ENCODE measurements at places on chromosomes 7 and 10.

DNA sequence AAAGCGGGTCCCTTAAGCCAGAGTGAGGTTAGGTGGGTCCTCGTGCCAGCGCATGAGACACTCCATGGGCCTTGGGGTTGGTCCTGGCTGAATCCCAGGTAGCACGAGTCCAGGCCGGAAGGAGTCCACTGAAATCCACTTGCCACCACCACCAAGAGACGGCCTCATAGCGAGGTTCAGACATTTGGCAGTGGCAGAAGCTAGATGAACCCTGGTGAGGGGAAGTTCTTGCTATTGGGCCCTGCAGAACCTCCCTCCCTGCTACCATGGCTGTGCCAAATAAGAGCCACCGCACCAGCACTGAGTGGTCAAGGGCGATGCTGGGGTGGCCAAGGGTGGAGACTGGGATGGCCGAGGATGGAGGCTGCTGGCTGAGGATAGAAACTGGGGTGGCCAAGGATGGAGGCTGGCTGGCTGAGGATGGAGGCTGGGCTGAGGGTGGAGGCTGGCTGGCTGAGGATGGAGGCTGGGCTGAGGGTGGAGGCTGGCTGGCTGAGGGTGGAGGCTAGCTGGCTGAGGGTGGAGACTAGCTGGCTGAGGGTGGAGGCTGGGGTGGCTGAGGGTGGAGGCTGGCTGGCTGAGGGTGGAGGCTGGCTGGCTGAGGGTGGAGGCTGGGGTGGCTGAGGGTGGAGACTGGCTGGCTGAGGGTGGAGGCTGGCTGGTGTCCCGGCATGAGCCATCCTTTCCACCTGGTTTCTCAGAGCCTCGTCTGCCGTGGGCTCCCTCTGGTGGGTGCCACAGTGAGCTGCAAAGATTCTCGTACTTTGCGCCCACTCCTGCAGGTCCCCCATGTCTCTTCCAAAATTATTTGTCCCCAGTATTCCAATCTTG is 88.2 kb downstream of the ELFN1 start:
- DNase-seq: no peak

- DNase-seq: no peak
These were observed 200.2 kb downstream of the DYNC1I1 start for GRCh38 chr7:95972523-95972922.

DNA sequence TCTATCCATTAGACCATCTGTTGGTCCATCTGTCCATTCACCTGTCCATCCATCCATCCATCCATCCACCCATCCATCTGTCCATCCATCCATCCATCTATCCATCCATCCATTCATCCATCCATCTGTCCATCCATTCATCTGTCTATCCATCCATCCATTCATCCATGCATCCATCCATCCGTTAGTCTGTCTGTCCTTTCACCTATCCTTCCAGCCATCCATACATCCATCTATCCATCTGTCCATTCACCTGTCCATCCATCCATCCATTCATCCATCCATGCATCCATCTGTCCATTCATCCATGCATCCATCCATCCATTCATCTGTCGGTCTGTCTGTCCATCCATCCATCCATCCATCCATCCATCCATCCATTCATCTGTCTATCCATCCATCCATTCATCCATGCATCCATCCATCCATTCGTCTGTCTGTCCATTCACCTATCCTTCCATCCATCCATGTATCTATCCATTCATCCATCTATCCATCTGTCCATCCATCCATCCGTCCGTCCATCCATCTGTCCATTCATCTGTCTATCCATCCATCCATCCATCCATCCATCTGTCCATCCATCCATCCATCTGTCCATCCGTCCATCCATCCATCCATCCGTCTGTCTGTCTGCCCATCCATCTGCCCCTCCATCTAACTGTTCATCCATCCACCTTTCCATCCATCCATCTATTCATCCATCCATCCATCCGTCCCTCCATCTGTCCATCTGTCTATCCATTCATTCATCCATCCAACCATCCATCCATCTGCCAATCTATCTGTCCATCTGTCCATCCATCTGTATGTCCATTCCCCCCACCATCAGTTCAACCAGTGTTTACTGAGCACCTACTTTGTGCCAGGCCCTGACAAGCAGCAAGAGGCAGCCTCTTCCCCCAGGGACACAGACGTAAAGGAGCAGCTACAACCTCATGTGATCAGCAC is 4.8 kb upstream of the LFNG start:
- DNase-seq: no peak

GRCh38 chr10:3950676-3951275 is 165.8 kb upstream of the KLF6 start:
- peak; percentile 75 for DNase-seq
